ENCODE measurements at places on chromosomes 6 and 20. TPM values are rescaled to one million over a fixed set of nuclear protein-coding genes. Genes with fewer than 3 reads are reported as not detected.

Gene YIPF3
- 69.5 TPM for total RNA-seq

Gene PLCB1
- 0.26 TPM for total RNA-seq

Gene TRIM31
- 1.7 TPM for total RNA-seq

Gene FOXF2
- total RNA-seq: 28.8 TPM

Gene GTF2H4
- total RNA-seq: 23.5 TPM

Gene NR2E1
- 0.03 TPM for total RNA-seq

Gene DEFB132
- total RNA-seq: not detected

Gene SAMD5
- total RNA-seq: 0.62 TPM

Gene SLC26A8
- total RNA-seq: not detected

Gene MAN1A1
- total RNA-seq: 0.03 TPM

Gene LY6G5C
- 0.77 TPM for total RNA-seq

Gene C2
- total RNA-seq: 0.15 TPM

Gene CST4
- total RNA-seq: not detected

Gene MAS1L
- not detected for total RNA-seq

Gene DHX35
- total RNA-seq: 8.8 TPM

Gene SEMG1
- not detected for total RNA-seq

Gene ADTRP
- 1.0 TPM for total RNA-seq

Gene GPR6
- not detected for total RNA-seq

Gene TTPAL
- 14.5 TPM for total RNA-seq

Gene ASIP
- not detected for total RNA-seq

Gene TMC2
- not detected for total RNA-seq

Gene ATP9A
- total RNA-seq: 10.1 TPM

Gene SNAP25
- total RNA-seq: 19.7 TPM

Gene BTNL2
- total RNA-seq: not detected

Gene AIF1
- total RNA-seq: not detected

Gene OOEP
- total RNA-seq: not detected

Gene SSTR4
- not detected for total RNA-seq

Gene AURKA
- total RNA-seq: 102 TPM

Gene HLA-DOA
- total RNA-seq: 0.50 TPM

Gene SLC25A27
- total RNA-seq: 0.70 TPM

Gene CLVS2
- not detected for total RNA-seq

Gene LIME1
- total RNA-seq: 6.2 TPM

Gene NOX3
- not detected for total RNA-seq

Gene HUS1B
- 0.20 TPM for total RNA-seq

Gene TAP2
- total RNA-seq: 18.7 TPM

Gene POU5F1
- total RNA-seq: 2.8 TPM

Gene LY6G6C
- total RNA-seq: not detected

Gene BPIFA1
- total RNA-seq: not detected

Gene DPPA5
- total RNA-seq: not detected

Gene EDN3
- total RNA-seq: 0.30 TPM

Gene HTR1E
- not detected for total RNA-seq

Gene AKAP12
- total RNA-seq: 120 TPM

Gene STMND1
- total RNA-seq: not detected

Gene KIF13A
- 20.1 TPM for total RNA-seq

Gene CASS4
- total RNA-seq: 0.03 TPM

Gene PARD6B
- total RNA-seq: 2.6 TPM

Gene PRSS35
- total RNA-seq: 0.08 TPM

Gene ACOT13
- 34.0 TPM for total RNA-seq

Gene DTD1
- total RNA-seq: 81.9 TPM

Gene WFDC5
- total RNA-seq: not detected

Gene RSPO4
- total RNA-seq: not detected

Gene HLA-DQB1
- not detected for total RNA-seq

Gene MLN
- not detected for total RNA-seq

Gene PI16
- total RNA-seq: not detected

Gene KCNQ2
- total RNA-seq: 0.49 TPM
